Hippocampal formation (tissue), 2 donors: ENCODE measurements at places on chromosomes 3 and 15.

DNA sequence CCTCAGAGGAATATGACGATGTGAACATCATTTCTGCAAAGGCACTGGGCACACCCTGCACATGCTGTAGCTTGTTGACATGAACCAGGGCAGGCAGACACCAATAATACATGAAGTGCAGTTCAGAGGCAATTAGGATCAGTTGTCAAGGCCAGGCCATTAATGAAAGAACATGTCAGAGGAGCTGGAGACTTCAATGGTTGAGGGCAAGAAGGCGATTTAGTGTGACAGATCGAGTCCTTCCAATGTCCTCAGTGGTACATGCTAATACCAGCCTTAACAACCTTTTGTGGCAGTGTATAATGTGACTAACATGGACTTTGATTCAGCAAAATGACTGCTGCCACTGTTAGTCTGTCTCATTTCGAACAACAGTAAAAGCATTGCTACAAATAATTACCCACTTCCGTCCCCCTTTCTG lies 205.2 kb upstream of the NANOGP8 start:
- no peak for DNase-seq

- DNase-seq: no peak
Observed at GRCh38 chr15:43749690-43750345, 3.6 kb downstream of the PDIA3 start.

GRCh38 chr3:130582457-130583153 lies 65.6 kb downstream of the COL6A6 start:
- no peak for DNase-seq

DNA sequence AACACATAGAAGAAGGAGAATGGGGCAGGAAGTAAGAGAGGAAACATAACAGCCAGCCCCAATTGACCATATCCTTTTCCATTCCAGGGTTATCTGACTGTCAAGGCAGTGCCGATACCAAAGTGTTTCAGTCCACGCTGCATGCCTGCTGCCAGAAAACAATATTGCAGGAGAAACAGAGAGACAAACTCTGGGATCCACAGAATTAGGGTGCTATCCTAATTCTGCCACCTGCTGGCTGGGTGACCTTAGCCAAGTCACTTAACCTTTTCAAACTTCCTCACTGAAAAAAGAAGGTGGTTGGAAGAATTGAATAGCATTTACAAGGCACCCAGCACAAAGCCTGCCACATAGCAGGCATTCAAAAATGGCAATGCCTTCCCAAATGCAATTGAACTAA lies 32.0 kb downstream of the GLB1 start:
- no peak for DNase-seq

DNA sequence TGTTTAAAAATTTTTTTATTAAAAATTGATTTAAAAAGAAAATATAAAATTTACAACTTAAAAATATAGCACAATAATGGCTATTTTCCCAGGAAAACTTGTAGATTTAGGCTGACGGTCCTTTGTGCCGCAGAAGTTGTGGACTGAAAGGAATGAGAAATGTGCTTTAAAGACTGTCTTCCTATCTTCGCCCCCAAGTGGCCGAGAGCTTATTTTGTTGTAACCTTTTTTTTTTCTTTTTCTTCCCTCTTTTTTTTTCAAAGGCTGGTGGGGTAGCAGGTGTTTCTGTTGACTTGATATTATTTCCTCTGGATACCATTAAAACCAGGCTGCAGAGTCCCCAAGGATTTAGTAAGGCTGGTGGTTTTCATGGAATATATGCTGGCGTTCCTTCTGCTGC lies 15.5 kb downstream of the SLC25A26 start:
- no peak for DNase-seq

- DNase-seq: no peak
Observed at GRCh38 chr3:194688200-194688740, 2.6 kb downstream of the FAM43A start.

GRCh38 chr3:171955598-171955997 lies 83.8 kb upstream of the FNDC3B start:
- DNase-seq: no peak

GRCh38 chr3:2978977-2979732 lies 131.0 kb downstream of the IL5RA start:
- DNase-seq: no peak

GRCh38 chr3:187713504-187713903 lies 11.1 kb upstream of the RTP2 start:
- DNase-seq: no peak

DNA sequence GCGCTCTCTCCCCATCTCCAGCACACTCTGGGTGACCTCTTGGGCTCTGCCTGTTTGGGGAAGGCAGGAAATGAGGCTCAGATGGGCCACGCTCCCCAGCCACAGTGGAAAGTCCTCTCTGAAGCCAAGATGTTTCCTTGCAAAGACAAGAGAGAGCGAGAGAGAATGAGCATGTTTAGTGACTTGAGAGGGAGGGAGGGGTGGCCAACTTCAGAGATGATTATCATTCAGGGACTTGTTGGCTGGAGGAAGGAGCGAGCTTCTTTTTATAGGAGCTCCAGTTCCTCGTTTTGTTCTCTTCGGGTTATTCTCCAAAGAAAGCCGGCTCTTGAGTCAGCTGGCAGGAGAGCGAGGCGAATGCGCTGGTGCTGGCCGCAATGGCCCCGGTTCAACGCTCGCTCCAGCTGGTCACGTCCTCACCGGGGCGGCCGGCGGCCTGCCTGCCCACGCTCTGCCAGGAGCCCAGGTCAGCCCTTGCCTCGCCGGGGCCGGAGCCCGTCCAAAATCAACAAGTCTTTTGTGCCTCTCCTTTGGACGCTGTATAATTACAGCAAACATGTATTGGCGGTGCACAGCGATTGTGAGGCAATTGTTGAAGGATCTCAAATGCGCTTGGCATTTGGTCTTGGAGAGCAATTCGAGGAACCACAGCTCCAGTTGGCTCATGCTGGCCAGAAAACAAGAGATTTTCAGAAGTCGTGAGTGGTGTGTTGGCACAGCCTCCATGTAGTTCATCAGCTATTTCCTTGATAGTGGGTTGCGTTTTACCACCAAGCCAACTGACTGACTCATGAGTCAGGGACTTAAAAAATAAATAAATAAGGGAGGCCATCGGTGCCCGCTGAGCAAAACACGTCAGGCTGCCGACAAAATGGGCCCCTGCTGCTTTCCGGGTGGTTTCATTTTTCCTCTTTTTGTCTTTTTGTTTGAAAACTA lies 288.6 kb downstream of the UACA start:
- peak; percentile 39 for DNase-seq

- DNase-seq: no peak
Observed at GRCh38 chr3:39753391-39753790, 56.0 kb upstream of the MYRIP start.

DNA sequence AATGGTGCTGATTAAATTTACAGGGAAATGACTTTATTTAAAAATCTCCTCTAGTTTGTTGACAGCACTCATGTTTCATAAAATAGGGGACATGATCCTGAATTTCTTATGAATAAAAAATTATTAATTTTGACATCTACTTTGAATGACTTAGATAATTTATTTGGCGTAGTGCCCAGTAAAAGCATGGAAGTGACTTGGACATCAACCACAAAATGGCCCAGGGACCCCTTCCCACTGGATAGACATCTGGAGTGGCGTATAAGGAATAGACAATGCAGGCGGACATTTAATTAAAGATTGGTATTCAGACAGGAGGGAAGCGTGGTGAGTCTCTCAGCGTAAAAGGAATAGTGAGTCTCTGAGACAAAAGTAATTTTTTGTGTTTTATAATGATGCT lies 79.8 kb downstream of the ADAMTSL3 start:
- no peak for DNase-seq

DNA sequence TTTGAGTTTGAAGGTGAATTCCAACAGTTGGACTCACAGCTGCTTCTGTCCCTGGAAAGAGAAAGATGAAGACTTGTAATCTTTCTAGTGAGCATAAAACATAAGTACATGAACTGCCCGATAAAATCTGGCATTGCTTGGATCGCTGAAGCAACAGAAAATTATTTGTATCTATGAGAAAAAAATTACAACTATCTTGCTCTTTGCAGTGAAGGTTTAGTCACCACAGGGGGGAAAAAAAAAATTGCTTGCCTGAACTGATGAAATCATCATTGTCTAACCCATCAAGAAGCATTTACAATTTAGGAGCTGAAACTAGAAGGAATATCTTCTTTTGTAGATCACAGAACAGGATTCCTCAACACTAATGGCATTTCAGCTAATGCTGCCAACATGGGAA lies 20.0 kb downstream of the TMEM207 start:
- no peak for DNase-seq

DNA sequence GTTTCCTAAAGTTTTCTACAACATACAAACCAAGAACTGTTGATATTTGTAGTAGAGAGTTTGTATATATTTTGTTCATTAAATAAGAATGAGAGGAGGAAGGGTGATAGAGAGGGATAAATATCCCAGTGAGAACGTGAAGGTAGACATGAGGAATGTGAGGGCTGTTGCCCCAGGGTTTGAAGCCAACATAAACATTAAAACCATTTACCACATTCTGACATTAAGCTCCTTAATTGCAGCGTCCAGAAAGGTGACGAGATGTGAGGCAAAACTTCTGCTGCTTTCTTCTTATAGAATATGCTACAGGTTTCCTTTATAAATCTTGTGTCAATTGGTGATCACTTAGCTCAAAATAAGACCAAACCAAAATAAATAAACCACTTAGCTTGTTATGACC lies 267.8 kb upstream of the CNTN4 start:
- no peak for DNase-seq

GRCh38 chr15:83282776-83283137 lies 1.7 kb downstream of the BNC1 start:
- DNase-seq: no peak

DNA sequence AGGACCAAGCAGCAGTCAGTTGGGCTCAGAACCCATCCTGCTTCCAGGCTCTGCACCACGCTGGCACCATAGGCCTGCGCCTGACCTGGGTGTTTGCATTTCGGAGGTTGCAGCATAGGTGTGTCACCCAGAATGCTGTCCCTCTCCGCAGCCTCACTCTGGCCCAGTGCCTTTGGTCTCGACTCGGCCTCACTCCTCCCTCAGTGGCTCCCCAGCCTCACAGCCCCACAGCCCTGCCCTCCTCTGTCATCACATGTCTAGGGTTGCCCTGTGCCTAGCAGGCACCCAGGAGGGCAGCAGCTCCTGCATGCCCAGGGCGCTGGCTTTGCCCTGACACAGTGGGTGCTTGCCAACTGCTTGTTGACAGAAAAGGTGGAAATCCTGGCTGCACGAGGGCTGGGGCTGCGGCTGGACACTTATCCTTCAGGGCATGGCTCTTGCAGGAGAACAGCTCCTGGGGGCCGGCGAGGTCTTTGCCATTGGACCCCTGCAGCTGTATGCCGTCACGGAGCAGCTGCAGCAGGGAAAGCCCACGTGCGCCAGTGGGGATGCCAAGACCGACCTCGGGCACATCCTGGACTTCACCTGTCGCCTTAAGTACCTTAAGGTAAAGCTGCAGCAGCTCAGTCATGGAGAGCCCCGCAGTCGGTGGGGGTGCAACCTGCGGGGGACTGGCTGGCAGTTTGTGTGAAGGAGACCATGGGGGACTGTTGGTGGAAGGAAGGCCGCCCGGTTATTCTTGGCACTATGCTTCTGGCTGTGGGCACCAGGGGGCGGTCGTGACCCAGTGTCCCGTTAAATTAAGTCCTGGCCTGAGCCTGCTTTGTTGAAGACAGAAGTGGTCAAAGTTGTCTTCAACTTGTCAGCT lies 16.2 kb downstream of the NISCH start:
- DNase-seq: peak; percentile 42

DNA sequence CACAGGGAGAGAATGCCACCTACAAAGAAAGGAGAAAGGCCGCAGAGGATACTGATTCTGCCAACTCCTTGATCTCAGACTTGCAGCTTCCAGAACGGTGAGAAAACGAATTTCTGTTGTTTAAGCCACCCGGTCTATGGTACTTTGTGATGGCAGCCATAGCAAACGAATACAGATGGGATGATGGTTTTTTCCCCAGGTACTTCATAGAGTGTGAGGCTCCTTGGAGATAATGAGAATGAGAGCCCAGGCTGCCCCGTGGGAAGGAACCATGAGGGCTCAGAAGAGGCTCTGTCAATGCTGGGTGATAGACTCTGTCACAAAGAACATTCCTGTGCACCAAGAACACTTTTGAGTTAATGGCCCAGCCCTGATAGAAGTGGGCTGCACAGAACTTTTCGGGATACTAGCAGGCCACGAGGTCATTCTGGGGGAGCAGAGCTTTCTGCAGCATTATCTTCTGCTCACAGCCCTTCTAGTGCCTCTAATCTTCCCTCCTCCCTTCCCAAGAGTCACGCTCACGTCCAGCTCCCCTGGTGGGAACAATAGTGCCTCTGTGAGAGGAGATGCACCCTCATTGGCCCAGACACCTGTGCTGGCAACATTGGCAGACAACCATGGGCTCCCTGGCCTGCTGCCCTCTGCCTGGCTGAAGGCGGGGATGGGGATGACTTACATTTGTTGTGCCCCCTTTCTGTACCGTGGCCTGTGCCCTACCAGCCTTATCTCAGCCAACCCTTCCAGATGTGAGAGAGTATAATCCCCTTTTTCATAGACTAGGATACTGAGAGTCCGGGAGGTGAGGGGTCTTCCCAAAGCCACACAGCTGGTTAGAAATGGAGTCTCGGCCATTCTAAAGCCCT lies 5.2 kb upstream of the RLBP1 start:
- no peak for DNase-seq

DNA sequence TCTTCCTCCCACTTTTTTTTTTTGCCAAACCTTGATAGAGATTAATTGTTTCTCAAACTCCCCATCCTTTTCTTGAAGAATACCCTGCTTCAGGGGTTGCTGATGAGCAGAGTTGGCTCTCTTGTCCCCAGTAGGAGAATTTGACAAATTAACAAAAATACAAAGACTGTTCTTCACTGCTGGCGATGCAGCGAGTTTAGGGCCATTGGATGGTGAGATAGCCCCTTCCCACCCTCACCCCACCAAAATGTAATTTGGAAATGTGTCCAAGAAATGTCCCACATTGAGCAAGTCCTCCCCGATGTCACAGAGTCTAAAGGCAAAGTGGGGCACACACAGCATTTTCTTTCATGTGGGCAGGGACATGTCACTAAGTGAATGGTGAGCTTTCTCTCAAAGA lies 136.0 kb upstream of the RARB start:
- DNase-seq: no peak

DNA sequence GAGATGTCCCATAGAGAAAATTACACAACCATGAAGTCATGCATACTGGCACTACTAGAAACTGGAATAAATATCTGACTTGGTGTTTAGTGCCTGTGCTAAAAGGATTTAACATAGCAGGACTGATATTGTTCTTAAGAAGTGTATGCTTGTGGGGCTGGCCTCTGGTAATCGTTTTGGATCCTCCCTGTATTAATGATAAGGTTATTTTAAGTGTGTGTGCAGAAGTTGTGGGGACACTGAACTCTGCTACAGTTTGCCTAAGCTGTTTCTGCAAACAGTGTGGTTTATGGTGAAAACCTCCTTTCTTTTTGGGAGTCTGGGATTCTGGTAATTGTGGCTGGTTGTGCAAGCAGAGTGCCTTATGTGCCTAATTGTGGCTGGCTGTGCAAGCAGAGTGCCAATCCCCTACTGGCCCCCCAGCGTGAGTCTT lies 120.8 kb downstream of the CLASP2 start:
- no peak for DNase-seq

- no peak for DNase-seq
Observed at GRCh38 chr15:39302936-39303335, 277.9 kb upstream of the THBS1 start.
